Glomerular endothelial cell (primary cell): ENCODE measurements at places on chromosomes 2 and 18.

DNA sequence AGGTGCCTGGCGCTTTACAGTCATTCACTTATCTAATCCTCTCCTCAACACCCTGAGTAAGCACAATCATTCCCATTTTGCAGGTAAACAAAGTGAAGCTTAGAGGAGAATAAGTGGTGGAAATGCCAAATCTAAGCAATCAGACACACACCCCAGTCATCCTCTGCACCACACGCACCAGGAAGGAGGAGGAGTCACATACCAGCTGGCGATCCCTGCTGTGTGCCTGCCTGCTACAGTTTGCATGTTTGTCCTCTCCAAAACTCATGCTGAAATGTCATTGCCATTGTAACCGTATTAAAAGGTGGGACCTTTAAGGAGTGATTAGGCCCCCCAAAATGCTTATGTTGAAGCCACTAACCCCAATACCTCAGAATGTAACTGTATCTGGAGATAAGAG lies 93.7 kb downstream of the LOXHD1 start:
- no peak for DNase-seq

GRCh38 chr2:23706613-23707078 lies 220.3 kb downstream of the ATAD2B start:
- DNase-seq = no peak

- DNase-seq = no peak
These were observed 150.5 kb upstream of the TWIST2 start for GRCh38 chr2:238697193-238698071.

GRCh38 chr2:215486291-215487001 lies 50.6 kb upstream of the FN1 start:
- no peak for DNase-seq

DNA sequence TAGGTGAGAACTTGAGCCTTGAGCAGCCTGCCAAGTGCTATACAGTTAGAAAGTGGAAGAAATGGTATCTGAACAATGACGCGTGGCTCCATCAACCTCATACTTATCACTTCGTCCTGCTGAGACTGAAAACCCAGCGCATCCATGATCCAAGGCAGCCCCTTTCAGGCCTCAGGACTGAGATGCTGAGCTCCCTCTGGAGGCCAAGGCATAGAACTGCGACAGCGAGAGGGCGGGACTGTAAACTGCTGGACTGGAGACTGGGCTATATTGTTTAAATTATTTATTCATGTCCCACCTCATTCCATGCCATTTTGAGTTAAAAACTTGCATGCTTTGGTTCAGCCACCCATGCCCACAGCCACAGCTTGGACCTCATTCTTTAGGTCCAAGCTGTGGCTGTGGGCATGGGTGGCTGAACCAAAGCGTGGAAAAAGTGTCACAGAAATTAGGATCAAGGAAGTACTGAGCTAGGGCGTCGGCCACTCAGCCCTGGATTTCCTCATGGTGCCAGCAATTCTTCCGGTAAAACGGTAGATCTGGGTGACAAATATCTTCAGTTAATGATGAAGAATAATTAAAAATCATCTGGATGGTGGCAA lies 195.5 kb downstream of the L3MBTL4 start:
- peak; percentile 22 for DNase-seq

- DNase-seq = no peak
These were observed 207.4 kb downstream of the NCK2 start for GRCh38 chr2:105952131-105952530.

GRCh38 chr2:227509824-227510619 lies 38.1 kb downstream of the AGFG1 start:
- no peak for DNase-seq

- DNase-seq = no peak
These were observed 11.7 kb upstream of the FAM228A start for GRCh38 chr2:24163186-24163585.

DNA sequence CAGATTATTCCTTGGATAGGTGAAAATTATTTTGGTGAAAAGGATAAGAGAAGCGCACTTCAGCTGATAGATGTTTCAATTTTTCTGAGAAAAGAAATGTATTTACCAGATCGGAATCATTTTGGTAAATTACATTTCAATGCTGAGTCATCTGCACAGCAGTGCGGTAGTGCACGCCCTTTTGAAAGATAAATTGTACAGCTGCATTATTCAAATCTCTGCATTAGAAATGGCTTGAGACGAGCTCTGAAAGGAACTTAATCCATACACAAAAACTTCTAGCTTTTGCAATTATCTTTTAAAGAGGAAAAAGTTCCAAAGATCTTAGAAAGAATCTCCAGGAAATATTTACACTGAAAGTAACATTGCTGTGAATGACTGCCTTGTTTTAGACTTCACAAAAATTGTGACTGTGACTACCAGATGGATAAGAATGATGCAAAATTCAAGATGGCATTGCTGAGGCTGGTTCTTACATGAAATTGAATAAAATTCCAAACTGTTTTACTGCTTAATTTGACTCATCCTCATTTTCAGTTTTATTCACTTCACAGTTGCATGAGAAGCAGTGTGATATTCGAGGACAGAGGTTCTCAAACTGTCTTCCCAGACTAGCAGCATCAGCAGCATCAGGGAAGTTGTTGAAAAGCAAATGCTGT lies 161.7 kb downstream of the RND3 start:
- no peak for DNase-seq

DNA sequence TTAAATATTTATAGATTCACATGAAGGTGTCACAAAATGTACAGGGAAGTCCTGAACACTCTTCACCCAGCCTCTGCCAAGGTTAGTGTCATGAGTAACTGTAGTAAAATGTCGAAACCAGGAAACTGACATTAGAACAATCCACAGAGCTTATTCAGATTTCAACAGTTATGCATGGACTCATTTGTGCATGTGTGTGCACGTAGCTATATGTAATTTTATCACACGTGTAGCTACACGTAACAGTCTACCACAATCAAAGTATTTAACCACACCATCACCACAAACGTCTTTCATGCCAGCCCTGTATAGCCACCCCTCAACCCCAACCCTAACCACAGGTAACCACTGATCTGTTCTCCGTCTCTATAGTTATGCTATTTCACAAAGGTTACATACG lies 211.7 kb upstream of the REV1 start:
- no peak for DNase-seq

DNA sequence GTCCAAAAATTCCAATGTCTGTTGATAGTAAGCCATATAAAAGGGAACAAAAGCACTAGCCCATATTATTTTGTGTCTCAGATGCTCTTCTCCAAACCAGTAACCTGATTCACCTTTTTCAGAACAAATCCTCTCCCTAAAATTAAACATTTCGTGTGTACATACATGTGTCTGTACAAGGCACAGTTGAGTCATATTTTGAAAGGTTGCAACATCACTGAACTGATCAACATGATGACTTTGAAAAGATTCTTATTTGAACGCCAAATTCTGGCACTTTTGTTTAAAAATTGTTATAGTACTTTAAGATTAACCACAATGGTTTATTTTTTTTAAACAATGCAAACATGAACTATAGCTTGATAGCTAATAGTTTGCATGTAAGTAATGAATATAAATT lies 102.5 kb downstream of the RIT2 start:
- DNase-seq = no peak

DNA sequence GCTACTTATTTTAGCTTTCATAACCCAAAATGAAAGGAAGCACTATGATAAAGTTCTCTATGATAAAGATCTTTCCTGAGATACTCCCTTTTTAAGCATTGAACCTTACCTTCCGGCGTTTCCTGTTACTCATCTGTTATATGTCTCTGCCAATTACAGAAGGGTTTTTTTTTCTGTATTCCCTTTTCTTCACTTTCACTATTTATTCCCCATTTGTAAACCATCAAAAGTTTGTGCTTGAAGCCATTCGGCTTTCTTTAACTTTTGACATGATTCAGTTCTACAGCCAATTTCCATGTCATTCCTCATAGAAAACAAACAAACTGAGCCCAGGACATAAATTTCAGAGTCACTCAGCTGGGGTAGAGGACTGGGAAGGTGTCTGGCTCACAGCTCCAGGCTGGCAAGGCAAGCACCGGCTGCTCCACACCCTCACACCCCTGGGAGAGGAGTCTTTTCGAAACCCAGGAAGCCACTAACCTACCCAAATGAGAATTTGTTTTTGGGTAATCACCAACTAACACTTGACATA lies 429.4 kb upstream of the TRIB2 start:
- DNase-seq = no peak

DNA sequence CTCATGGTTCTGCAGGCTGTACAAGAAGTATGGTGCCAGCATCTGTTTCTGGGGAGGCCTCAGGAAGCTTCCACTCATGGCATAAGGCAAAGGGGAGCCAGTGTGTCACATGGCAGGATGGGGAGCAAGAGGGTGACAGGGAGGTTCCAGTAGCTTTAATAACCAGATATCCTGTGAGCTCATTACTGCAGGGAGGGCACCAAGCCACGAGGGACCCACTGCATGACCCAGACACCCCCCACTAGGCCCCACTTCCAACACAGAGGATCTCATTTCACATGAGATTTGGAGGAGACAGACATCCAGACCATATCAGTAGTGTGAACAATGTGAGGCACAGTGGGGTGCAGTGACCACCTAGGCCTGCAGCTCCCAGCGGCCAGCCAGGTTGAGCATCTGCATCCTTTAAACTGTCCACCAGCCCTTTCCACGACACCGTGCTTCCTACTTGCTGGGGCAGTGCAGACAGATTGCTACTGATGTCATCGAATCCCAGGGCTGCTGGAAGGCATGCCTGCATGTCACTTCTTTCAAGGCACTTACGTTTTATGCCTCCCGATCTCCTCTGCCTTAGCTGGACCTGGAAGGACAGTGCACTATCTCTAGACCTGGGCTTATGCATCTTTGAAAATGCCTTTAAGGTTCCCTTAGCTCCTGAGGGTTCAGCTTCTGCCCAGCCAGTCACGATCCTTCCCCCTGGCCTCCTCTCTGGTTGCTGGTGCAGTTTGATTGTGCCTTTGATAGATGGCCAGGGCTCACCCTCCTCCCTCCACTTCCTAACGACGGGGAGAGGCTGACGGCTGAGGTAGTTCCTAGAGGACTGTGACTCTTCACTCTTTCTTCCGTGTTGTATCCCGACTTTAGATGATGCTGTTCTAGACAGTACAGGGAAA lies 174.3 kb downstream of the FAM210A start:
- DNase-seq = no peak

GRCh38 chr18:34640276-34640675 lies 69.8 kb upstream of the DTNA start:
- DNase-seq = no peak

DNA sequence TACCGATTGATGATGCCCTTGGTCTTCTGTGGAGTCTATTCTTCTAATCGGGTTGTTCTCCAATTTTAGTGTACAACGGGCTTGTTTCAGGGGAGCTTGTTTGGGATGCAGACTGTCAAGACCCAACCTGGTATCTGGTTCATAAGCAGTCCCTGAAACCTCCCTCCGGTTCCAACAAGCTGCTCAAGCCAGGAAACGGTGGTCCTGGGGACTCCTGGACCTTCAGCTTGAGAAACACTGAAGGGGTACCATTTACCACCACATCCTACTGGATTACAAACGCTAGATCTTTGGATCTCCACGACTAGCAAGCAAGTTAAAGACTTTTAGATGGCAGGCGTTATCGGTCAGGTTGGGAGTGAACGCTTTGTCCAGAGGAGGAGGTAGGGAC lies 2.0 kb downstream of the BCL2 start:
- DNase-seq = no peak

DNA sequence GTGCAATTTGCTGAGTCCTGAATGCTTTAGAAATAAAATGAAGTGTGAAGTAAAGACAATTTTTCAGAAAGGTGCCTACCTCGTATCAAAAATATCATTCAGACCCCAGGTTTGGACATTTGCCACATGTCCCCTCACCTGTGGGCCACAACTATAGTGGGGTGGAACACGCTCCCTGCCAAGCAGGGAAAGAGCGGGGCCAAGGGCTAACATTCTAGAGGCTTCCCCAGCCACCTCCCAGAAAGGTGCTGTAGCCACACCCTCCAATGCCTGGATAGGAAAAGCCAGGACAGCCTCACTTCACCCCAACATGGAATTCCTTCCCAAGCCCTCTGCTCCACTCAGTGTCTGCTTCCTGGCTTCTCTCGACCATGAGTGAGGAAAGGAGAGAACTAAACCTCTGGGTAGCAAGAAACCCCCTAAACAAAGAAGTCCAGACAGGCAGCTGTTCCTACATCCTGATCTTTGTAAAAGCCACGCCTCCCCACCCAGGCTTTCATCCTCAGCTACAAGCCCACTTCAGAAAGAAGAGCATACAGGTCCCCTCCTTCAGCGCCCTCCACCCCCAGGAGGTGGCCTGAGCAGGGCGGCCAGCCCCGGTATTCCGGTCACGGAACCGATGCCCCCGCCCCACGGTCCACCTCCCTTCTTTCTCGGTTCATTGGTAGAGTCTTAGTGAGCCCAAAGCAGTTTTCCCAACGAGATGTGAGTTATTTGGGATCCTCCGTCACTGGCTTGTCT lies 2.1 kb downstream of the COL6A3 start:
- no peak for DNase-seq

DNA sequence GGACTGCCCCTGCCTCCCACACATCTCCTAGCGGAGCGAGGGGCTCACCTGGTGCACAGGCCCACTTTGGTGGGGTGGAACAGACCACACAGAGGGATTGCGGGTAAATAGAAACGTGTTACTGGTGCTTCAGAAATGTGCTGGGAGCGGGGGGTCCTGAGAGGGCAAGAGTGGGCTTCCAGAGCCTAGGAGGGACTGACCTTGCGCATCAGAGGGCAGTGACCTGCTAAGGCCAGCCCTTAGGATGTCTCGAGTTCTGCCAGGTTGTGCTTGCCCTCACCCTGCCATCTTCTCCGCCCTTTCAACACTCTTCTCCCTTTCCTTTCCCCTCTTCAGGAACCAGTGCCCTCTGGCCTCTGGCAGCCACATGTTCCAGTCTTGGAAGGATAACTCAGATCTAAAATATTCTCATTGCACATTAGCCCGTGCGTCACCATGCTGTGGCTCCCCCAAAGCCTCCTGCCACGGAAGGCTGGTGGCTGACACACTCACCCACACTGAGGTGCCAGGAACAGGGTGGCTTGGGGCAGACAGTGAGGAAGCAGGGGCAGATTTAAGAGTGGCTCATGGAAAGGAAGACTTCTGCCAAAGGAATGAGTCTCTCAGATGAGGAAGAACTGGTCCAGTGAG lies 89.6 kb downstream of the MCFD2 start:
- DNase-seq = no peak

DNA sequence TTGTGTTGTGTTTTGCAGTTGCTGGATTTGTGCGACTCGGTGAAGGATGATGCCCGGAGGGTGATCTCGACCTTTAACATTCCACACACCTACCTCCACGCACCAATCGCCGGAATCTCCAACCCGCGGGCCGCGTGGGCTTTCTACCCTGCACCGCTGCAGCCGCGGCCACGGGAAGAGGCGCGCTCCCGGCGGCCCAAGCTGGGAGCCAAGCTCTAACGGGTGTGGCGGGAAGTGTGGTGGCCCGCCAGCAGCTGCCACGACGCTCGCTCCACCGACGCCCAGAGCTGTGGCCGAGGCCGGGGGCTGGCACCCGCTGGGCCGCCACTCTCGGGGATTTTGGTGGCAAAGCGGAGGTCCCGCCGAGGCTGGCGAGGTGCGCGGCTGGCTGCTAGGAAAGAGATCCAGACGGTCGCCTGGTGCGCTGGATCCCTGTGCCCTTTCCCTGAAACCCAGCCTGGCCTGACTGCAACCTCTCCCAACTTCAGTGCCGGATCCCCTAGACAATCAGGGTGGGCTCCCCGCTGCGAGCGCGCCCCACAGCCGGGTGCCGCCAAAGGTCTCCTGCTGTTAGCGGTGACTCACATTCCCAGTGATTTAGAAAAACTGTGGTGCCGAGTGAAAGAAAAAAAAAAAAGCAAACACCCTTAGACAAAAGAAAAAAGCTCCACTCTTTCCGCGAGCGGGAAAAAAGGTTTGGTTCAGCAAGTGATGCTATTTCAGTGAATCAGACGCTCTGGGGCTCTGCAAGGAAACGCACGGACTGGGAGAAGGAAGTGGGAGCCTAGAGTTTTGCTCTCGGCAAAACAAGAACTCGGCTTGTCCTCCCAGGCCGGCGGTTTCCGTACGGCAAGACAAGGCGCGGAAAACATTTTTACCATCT lies 2.9 kb upstream of the BCL2L11 start:
- DNase-seq = no peak
